ENCODE measurements at places on chromosomes 4 and X.

DNA sequence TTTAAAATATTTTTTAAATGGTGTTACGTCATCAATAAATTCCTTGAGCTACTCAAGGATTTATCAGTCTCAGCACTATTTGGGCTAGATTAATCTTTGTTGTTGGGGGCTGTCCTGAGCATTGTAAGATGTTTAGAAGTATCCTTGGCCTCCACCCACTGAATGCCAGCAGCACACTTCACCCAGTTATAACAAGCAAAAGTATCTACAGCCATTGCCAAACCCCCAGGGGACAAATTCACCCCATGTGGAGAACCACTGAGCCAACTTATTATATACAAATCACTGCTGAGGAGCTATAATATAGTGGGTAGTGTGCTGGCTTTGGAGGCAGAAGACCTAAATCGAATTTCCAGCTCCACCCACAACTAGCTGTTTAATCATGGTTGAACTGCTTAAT lies 58.3 kb downstream of the ATP10D start:
- DNase-seq: no peak

GRCh38 chr4:148857239-148857972 lies 415.2 kb upstream of the NR3C2 start:
- DNase-seq: no peak

- no peak for DNase-seq
Observed at GRCh38 chr4:143084566-143084965, 100.2 kb upstream of the USP38 start.

- DNase-seq: no peak
Observed at GRCh38 chr4:176841711-176842112, 49.0 kb upstream of the VEGFC start.

- DNase-seq: no peak
Observed at GRCh38 chrX:30343206-30343605, 34.0 kb upstream of the NR0B1 start.

- no peak for DNase-seq
Observed at GRCh38 chrX:15087747-15088146, 182.1 kb downstream of the ASB9 start.

- DNase-seq: no peak
Observed at GRCh38 chr4:186161138-186161537, 30.2 kb upstream of the CYP4V2 start.

DNA sequence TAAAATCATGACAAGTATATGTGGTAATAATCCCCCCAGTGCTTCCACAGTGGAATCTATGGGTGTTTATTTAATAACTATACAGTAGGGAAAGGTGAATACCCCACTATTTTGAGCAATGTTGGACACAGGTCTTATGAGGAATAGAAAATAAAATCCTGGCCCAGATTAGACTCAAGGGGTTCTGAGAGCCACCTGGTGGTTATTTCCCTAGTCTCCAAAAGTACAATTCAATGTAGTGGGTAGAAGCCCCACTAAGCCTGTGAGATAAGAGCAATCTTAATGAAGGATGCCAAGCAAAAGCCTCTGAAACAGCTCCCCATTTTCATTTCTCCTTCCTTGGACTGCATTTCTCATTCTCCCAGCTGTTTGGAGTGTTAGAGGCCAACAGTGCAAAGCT lies 328.2 kb upstream of the NR3C2 start:
- no peak for DNase-seq

- DNase-seq: no peak
Observed at GRCh38 chr4:118927974-118928373, 39.3 kb downstream of the SYNPO2 start.

DNA sequence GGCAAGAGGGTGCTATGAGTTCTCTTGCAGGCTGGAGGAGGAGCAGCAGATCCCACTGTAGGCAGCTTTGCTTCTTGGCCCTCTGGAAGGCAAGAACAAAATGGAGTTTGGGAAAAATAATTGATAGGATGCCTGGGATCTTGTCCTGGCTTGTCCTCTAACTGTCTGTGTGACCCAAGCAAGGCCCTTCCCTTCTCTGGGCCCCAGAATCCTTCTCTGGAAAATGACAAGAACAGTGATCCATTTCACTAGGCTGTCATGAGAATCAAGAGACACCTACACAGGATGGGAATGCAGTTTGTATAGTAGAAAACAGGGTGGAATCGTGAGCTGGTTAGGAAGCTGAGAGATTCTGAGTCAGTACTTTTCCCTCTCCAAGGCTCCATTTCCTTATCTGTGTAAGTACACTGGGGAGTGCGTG lies 133.3 kb downstream of the PJA1 start:
- DNase-seq: no peak

DNA sequence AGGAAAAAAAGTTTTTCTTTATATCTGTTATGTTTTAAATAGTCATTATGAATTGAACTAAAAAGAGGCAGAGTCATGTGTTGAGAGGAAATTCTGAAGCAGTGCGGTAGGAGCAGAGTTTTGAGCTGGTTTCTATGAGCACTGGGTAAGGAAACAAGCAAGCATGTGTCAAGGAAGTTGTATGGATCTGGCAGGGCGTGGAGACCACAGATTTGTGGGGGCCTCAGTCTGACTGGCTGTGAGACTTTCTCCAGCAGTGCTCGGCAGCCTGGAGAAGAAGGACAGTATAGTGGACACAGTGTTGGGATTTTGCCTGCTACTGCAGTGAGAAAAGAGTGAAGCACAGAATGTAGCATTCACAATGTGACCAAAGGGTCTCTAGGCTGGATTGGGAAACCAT lies 399.1 kb downstream of the INPP4B start:
- no peak for DNase-seq

- DNase-seq: no peak
Observed at GRCh38 chr4:186808630-186809018, 85.0 kb upstream of the FAT1 start.

GRCh38 chr4:54493862-54494261 lies 163.9 kb upstream of the KIT start:
- no peak for DNase-seq

DNA sequence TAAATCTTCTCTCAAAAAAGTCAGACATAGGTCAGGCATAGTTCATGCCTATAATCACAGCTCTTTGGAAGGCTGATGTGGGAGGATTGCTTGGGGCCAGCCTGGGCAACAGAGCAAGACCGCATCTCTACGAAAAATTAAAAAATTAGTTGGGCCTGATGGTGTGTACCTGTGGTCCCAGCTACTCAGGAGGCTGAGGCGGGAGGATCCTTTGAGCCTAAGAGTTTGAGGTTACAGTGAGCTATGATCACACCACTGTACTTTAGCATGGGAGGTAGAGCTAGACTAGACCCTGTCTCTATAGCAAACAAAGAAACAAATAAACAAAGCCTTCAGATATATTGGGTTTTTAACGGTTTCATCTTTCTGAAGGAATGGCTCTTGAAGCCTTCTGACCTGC lies 62.2 kb downstream of the DIPK2B start:
- no peak for DNase-seq

GRCh38 chrX:13876652-13877051 lies 59.8 kb upstream of the GPM6B start:
- DNase-seq: no peak

DNA sequence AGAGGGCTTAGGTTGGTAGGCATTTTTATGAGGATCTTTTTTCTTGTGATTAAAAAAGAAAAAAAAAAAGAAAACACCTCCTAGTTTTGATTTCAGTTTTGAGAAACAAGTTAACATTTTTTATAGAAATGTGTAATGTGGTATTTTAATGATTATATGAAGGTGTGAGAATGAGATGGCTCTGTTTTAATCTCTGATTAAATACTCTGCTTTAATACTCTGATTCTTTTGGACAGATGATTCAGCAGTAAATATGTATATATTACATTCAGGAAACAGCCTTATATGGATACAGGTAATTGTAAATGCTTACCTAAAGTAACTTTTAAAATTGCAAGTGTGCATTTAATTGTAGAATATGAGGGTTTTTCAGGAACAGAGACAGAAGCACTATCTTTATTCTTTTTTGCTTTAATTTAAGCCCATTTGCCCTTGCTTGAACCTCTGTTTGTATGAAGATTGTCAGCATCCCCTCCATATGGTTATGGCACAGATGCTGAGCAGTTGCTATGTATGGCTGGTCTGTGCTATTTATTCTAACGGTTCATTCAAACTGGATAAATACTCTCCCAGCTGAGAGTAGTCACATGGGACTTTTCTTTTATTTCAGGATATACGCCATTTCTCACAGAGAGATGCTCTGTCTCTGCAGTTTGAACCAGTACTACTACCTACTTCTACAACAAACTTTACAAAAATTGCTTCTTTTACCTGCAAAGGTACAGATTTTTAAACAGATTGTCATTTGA lies 101.0 kb upstream of the TLR2 start:
- DNase-seq: no peak

DNA sequence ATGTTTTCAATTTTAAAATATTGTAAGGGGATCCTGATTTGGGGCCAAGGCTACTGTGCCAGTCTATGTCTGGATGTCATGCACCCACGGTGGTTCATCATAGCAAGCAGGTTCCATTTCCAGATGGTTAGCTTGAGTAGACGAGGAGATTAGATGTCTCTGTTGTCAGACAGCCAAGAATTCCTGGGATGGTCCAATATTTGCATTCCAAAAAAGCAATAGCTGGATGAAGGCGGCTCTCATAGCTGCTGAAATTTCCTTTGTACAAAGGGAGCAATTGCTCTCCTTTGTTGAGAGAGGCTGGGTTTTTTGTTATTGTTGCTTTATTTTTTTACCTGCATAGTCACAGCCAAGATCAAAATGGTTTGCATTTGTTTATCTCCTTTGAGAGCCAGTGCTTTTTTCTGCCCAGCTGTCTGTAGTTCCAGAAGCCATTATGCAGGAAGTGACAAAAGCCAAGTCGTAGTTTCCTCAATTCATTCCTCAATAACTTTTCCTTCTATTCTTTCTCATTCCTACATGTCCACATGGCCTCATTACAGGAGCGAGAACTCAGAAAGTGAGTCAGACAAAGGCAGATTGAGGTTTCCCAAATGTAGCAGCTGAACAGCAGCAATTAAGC lies 107.9 kb downstream of the MMRN1 start:
- DNase-seq: no peak

DNA sequence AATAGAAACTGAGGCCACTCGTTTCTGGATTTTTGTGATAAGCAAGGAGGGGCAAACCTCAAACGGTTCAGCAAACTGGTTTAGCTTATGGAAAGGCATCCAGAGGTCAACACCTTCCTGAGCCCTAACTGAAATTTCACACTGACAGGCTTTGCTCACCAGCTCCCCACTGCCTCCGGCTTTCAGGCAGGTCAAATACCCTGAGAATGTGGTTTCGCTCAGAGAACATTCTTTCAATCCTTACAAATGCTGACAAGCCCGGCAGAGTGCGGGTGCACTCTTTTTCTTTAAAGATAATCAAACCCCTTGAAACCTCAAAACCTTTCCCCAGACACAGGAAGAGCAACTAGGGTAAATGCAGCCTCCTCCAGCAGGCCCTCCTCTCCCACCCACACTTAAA lies 41.5 kb downstream of the CD40LG start:
- no peak for DNase-seq
